ENCODE measurements at places on chromosomes 16 and 17. TPM values are rescaled to one million over a fixed set of nuclear protein-coding genes. Genes with fewer than 3 reads are reported as not detected.

Gene LGALS9B
- total RNA-seq: not detected

DNA sequence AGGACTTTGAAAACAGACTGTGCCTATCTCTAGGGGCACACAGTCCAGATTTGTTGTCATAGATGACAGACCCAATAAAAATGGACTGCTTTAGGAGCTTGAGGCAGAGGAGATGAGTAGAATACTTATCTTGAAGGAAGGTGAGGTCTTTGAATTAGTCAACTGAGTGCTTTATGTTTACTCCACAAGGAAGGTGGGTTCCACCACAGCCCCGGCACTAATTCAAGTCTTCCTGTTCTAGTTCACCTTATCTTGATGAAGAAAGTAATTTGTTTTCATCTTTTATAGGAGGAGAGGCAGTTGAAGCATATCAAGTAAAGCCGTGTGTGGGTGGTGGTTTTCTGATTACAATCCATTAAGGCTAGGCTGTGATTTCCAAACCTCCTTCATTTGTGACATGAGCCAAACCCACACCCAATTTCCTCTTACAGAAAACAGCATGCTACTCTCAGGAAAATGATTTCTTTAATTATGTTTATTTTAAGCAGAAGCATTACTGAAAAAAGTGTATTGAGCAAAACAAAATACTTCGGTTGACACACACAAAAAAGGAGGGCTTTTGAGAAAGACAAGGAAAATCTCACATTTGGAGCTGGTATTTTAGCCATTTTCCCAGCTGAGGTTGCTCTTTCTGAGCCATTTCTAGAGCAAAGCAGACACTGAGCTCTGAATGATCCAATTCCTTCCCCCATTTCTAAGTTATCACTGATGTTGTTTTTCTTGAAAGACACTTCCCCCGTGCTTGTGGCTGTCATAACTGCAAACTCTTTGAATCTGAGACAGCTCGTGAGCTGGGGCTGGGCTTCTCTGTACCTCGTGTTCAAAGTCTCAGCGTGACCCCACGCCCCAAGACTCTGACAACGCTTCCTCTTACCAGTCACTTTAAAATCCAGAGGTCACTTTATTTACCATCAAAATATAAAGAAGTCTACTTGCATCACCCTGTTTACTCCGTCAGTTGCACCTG lies 35.4 kb downstream of the CDRT15 start:
- DNase-seq: no peak

Gene CACNG1
- 0.53 TPM for total RNA-seq

Gene ARL5C
- total RNA-seq: 0.37 TPM

DNA sequence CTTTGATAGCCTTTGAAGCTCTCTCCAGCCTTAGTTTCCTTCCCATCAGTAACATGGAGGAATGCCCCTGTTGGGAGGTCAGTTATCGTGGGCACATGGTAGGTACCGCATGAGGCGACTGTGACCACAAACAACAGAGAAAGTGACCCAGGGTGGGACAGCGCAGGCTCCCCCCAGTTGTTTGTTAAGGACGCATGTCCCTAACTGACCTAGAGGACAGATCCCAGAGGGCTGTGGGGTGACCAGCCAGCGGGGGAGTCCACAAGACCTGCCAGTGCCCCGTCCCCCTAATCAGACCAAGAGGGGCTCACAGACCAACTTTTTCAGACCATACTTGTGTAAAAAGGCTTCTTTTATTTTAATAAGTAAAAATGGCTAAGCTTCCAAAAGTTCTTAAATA lies 22.3 kb downstream of the KATNB1 start:
- no peak for DNase-seq

DNA sequence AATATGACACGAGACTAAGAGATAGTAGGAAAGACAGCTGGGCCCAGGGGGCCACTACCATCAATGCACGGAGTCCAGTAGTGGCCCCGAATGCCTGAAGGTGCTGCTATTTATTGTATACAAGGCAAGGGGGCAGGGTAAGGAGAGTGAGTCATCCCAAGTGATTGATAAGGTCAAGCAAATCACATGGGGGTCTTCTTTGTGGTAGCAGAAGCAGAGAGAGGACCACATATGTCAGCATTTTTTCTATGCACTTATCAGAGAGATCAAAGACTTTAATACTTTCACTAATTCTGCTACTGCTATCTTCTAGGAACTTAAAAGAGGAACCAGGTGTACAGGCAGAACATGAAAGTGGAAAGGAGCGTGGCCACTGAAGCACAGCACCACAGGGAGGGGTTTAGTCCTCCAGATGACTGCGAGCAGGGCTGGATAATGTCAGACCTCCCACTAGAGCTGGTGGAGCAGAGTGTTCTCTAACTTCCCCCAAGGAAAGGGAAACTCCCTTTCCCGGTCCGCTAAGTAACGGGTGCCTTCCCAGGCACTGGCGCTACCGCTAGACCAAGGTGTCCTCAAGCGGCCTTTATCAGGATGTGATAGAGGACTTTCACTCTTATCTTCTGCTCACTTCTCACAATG lies 26.4 kb upstream of the ARL4D start:
- DNase-seq: no peak

DNA sequence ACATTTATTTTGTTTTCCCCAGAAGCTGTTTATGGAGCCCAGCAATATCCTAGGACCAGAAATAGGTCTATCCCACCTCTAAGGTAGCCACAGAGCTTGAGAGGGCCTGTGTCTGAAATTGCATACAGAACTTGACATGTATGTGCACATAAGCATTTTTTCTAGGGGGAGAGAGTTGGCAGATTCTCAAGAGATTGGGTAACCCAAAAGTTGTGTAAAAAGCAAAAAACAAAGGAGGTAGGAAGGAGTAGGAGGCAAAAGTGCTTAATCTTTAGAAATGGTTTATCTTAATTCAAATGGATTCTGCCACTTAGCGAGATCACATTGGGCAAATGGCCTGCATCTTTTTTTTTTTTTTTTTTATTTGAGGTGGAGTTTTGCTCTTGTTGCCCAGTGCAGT lies 3.5 kb downstream of the PLK1 start:
- no peak for DNase-seq

DNA sequence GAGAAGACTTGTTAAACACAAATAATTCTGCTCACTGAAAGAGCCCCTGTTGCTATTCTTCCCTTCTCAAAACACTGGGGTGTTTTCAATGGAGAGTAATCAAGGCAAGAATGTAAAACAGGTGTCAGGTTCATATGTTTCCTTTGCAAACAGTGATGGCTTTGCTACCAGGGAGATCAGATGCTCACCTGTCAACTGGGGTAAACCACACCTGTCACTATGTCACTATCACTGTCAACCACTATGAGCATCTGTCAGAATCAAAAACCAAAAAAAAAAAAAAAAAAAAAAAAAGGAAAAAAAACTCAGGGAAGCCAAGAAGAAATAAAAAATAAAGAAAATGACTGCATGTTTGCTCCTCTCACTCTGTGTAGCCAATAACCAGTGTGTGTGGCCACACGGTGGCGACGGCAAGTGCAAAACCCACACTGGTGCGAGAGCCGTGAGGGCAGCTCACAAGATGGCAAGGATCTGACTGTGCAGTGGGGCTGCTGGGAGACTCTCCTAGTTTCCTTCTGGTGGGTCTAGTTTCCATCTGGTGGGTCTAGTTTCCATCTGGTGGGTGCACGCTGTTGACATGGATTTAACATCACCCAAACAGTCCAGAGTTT lies 22.7 kb downstream of the USP22 start:
- no peak for DNase-seq

DNA sequence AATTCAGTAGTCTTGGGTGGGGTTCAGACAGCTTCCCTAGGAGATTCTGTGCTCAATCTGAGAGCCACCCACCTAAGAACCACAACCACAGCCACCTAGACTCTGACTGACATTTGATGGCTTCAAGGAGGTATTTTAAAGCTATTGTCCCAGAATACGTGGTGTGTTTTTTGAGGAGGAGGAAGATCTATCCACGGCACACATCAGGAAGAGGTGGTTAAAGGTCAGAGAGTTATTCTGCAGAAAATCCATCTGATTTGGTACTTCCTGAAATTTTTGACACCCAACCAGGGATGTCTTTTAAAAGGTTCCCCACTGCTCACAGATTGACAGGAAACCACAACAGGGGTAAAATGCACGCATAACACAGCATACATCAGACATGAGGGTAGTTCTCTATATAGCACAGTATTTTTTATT lies 25.1 kb downstream of the SMARCE1 start:
- no peak for DNase-seq

DNA sequence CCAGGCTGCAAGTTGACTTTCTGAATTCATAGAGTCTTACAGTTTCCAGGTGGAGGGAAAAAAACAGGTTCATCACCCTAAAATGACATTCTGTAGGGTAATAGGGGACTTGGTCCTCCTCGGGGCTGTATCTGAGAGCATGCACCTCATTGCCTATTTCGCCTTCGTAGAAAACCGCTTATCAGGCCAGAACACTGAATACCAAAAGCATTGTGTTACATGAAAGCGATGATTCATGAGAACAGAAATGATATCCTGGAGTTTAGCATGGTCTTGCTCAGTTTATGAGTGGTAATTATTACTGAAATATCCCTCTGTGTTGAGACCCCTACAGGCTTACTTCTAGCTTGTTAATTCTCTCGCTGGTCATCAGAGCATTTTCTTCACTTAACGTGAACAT lies 61.4 kb upstream of the ARHGAP44 start:
- DNase-seq: no peak

Gene NACA2
- total RNA-seq: not detected

DNA sequence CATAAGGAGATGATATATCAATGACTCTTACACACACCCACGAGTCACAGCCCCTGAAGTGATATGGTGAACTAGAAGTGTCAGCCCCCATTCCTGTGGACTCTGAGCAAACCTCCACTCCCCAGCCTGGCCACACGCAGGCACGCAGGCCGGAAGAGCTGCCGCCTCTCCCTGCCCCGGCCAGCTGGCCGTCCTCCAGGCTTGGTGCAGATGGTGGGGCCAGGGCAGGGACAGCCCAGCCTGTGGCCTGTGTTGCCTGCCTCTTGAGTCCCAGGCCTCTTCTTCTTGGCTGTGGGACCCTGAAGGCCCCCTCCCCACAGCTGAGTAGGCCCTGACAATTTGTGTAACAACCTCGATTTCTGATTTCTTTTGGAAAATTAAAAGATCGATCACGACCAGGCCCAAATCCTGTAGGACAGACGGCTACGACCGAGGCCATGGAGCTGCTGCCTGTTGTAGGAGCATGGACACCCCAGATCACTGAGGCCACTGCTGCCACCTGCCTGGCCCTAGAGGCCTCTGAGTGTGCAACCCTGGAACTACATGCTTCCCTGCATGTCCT lies 10.0 kb upstream of the MPRIP start:
- no peak for DNase-seq

DNA sequence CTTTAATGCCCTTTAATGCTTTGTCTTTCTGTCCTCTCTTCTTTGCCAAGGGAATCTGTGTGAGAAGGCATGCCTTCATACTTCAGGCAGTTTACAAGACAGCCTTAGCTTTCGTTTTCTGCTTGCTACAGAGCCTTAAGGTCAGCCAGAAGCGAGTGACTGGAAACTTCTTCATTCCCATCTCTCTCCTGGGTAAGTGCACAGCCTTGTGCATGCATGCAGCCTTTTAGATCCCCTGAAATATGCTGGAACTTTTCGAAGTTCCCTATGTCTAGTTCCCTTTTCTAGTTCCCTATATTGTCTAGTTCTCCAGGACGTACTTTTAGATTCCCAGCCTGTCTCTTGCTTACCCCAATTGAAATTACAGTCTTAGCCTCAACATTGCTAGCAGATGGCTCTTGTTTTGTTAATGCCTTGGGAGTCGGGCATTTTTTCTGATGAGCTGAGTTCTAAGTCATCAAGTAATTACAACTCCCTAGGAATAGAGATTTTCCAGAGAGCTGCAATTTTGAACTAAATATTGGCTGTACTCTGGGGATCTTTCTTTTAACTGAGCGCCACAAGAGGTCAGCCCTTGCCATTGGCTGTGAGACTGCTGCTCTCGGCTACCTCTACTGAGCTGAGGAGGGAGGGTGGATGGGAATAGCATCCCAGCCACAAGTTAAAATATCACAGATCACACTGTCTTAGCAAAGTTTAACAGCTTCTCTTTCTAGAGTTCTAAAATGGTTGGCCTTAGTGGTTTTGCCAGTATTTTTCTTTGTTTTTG lies 22.7 kb upstream of the PPM1D start:
- no peak for DNase-seq

DNA sequence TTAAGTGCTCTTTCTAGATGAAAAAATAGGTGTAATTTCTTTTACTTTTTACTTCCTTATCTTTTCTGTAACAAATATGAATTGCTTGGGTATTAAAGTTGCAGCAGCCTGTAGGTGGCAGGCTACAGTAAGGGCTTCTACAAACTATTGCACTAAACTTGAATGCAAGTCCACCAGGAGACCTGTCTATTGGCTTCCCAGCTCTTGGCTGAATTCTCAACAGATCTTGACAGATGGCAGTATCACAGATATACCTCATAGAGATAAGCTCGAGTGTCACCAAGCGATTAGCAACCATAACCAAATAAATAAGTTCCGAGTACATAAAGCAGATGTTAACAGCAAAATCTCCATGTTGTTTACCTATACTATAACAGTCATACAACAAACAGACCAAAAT lies 5.9 kb downstream of the BBS2 start:
- no peak for DNase-seq

DNA sequence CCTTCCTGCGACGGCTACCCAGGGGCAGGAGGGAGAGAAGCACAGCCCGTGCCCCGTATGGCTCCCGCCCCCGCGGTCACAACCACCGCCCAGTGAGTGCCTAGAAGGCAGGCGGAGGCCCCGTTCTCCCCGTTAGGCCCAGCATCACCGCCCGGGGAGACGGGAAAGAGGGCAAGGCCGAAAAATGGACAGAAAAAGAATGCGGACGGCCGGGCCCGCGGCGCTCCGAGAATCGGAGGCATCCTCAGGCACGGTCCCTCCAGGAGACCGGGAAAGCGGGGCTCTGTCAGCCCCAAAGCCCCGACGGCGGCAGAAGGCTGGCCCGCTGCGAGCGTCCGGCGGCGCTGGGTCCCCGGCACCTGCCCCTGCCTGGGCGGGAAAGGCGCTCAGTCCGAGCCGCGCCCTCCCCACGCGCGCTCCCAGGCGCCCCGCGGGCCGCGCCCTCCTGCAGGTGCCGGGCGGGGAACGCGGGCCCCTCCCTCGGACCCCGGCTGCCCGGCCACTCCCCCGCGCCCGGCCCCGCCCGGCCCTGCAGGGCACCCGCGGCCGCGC lies 407 bp downstream of the MCRIP1 start:
- no peak for DNase-seq

GRCh38 chr17:73320601-73321264 lies 8.9 kb upstream of the CDC42EP4 start:
- DNase-seq: no peak

Gene GAN
- total RNA-seq: 13.2 TPM

- no peak for DNase-seq
These were observed 67.9 kb downstream of the IRX6 start for GRCh38 chr16:55391760-55392375.

Gene KIF2B
- total RNA-seq: not detected

- no peak for DNase-seq
These were observed 23.5 kb downstream of the MYO19 start for GRCh38 chr17:36511216-36511615.

Gene NSMCE1
- 33.9 TPM for total RNA-seq

- DNase-seq: no peak
These were observed 1.8 kb downstream of the SOX8 start for GRCh38 chr16:983044-984030.

GRCh38 chr17:36920032-36921005 lies 17.0 kb upstream of the LHX1 start:
- no peak for DNase-seq

Gene CEP295NL
- 4.8 TPM for total RNA-seq

- no peak for DNase-seq
These were observed 47.1 kb downstream of the SPACA3 start for GRCh38 chr17:33038740-33039139.

Gene KRTAP1-1
- not detected for total RNA-seq

Data from urinary bladder (tissue), 4 donors.